ENCODE measurements at places on chromosomes 3 and 15.

DNA sequence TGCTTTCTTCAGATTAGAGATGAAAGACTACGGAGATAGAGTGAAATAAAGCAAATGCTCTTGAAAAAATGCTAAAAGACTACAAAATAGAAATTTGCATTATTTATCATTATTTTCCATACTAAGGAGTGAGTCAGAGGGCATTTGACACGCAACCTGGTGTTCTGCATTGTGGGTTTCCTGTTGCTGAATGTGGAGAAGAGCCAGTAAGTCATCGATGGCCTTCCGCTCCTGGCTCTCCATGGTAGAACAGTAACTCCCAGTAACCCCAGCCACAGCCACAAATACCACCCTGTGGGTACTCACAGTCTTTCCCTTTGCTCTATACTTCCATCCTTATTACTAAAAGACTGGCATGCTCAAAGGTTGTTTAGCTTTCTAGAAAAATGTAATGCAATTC, 61.5 kb downstream of the CGGBP1 start:
- peak; percentile 35 for DNase-seq

GRCh38 chr3:58524326-58524888, 12.6 kb downstream of the ACOX2 start:
- DNase-seq = no peak

DNA sequence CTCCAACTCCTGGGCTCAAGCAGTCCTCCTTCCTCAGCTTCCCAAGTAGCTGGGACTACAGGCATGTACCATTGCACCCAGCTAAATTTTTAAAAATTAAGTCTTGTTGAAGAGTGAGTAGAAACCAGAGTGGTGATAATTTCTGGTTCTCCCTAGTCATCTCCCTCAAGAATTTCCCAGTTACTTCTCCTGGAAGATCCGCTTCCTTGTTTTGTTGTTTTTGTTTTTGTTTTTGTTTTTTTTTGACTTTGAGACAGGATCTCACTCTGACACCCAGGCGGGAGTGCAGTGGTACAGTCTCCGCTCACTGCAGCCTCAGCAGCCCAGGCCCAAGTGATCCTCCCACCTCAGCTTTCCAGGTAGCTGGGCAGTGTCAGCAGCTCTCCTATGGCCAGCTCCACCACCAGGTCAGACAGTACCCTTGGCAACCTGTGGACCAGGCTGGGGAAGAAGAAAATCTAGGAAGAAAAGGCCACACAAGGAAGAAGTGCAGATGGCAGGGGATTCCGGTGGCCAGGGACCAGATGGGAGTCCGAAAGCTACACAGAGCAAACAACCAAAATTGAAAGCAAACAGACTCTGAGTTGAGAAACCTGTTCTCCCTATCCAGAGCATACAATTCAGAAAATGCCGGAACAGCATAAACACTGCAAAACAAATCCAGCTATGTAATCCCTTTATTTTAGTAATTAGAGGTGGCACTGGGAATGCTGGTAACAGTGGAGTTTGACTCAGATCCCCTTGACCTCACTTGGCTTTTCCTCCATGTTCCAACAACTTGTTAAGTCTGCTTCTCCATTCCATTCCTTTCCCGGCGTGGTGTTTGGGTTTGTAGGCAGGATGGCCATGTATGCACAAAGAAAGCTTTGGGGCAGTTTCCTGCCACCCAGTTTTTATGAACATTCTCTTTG, 266.6 kb upstream of the CTDSPL start:
- no peak for DNase-seq

- no peak for DNase-seq
Observed at GRCh38 chr15:81126892-81127291, 7.2 kb upstream of the CFAP161 start.

DNA sequence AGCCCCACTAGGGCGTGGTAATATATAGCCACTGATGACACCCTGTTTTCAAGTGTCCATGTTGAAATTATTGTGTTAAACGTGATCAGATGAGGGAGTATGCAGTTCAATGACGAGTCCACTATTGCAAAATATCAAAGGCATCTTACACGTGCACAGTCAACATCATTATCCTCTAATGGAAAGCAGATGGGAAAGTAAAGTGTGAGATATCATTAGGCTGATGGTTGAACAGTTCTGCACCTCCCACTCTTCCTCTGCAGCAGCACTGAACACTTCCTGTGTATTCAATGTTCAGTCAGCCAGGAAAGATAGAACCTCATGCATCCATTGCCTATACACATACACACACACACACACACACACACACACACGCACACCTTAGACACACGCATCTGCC, 431.8 kb upstream of the CCDC54 start:
- no peak for DNase-seq

GRCh38 chr3:142975316-142975995, 12.0 kb upstream of the PAQR9 start:
- no peak for DNase-seq

DNA sequence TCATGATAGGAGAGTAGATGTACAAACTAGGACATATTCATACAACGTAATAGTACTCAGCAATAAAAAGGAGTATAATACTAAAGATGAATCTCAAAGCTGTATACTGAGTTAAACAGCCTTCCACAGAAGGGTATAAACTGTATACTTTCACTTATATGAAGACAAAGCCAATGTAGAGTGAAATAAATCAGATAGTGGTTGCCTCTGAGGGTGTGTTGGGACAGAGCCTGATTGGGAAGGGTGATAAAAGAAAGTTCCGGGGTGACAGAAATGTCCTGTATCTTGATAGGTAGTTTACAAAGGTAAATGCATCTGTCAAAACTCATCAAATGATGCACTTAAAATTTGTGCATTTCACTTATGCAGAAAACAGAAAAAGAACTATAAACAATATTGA, 122.5 kb downstream of the ADAM10 start:
- no peak for DNase-seq

GRCh38 chr3:58555203-58555602, 18.2 kb upstream of the ACOX2 start:
- no peak for DNase-seq

DNA sequence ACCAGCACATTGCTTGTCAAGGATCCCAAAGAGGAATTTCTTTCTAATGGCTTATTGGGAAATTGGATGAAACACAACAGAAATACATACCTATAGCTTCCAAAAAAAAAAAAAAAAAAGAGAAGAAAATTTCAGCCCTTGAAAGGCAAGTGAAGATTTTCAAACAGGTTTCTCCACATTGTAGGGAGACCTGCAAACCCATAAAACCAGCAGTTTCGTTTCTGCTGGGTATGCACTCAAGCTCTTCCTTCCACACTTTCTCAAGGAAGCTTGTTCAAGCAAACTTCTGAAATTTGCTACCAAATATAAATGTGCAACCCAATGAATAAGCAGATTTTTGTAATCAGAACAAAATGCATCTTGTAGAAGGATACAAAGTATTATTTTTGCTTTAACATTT, 15.9 kb upstream of the SH3BP5 start:
- no peak for DNase-seq

DNA sequence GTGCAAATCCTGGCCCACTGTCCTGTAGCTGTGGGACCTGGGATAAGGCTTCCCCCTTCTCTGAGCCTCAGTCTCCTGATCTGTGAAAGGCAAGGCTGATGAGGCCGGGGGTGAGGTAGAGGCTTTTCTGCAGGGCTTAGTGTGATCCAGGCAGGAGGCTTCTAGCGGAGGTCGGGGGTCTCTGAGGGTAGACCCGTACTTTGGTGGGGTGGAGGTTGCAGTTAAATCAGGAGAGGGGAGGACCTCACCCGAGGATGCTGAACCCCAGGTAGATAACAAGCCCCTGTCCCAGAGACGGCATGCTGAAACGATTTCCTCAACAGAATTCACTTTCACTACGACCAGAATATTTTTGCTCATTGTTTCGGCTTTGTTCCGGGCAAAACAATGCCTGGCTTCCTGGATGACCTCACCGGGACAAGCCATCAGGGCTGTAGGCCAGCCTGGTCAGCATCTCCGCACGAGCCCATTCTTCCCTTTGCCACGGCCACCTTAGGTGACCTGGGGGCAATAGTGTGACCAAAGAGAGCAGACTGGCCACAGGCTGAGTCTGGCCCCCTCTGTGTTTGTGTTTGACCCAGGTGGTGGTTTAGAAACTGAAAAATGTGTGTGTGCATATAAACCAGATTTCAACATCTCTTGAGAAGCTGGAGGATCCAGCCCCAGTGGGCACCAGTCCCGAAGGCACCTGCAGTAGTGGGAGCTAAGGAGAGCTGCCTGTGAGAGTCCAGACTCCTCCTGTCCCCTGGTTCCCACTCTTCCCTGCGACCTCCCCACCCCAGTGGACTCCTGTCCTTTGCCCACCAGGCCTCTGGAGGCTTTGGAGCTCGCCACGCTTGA, 33.0 kb downstream of the SLC6A6 start:
- no peak for DNase-seq

GRCh38 chr3:195286115-195286872, 15.3 kb upstream of the XXYLT1 start:
- DNase-seq = no peak

- DNase-seq = no peak
Observed at GRCh38 chr3:49470714-49471420, 800 bp downstream of the DAG1 start.

DNA sequence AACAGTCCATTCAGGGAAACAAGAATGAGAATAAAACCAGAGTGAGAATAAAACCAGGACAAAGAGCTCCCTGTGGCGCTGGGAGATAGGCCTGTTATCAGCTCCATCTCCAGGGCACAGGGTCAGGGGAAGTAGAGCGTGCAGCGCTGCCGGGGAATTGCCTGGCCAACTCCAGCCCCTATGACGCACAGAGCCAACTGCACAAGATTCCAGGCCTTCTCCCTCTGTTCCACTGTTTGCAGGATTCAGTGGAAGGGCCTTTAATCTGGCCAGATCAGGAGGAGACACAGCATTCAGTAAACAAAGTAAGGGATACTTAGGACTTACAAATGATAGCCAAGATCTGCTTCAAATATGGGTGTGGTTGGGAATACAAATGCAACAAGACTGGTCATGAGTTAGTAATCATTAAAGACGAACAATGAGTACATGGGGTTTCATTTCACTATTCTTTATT, 49.4 kb downstream of the ITGB5 start:
- no peak for DNase-seq

GRCh38 chr15:75625542-75626347, at the start of gene SNUPN:
Gene SNUPN (minus strand): TSS chr15:75625725. CDS start chr15:75621051, 4,674 bp downstream.
- peak; percentile 94 for DNase-seq

GRCh38 chr3:66392966-66393332, 107.9 kb downstream of the LRIG1 start:
- DNase-seq = no peak

DNA sequence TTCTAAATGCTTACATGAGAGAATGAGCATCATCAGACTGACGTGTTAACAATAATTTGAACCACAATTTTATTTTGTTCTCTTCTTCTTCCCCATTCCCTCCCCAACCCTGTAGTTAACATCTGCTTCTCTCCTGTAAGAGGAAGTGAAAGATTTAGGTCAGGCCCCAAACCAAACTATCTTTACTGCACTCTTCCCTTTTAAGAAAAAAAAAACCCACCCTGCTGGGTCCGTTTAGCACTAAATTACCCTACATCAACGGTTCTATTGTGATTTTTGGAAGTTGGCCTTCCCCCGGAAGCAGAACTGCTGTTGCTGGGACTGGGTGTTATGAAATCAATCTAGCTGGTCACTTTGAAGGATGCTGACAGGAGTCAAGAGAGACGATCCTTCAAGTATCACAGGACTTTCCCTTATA, 49.4 kb downstream of the NFKBIZ start:
- DNase-seq = no peak

GRCh38 chr15:70910958-70911357, 18.3 kb downstream of the LRRC49 start:
- DNase-seq = no peak

- no peak for DNase-seq
Observed at GRCh38 chr3:31106204-31106603, 211.7 kb upstream of the GADL1 start.

GRCh38 chr15:77024273-77025082, 29.6 kb downstream of the PSTPIP1 start:
- DNase-seq = peak; percentile 47

- DNase-seq = no peak
Observed at GRCh38 chr3:4833471-4833870, 145.8 kb upstream of the BHLHE40 start.

DNA sequence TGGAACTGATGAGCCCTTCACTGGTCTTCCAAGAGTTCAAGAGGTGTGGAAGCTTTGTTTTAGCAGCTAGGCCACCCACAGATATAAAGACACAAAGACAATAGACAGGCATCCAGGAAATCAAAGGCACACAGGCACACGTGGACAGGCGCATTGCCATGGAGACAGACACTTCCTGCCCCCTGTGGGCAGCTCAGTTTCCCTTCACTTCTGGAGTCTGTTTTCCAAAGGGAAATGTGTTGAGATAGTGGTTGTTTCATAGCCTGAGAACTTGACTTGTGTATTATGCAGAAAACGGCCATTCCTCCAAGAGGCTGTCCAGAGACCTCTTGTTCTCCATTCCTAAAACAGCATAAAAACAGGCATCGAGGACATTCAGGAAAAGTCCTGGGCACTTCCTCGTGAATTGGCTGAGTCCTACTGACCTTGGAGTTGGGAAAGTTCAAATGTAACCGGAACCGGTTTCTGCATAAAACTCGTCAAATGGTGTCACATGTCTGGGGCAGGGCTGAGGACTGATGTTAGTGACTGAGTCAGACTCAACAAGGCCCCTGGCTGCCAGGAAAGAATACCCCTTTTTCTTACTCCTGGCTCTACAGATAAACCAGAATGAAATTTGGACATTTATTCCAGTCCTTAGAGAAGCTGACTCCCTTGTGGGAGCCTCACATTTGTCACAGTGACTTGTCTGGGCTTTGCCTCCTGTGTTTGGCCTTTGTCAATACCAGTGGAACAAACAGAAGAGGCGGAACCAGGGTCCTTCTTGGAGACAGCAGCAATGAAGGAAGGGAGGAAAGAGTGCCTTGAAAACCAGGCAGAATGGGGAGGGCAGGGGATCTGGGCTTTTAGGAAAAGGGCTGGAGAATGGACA, 1.3 kb downstream of the ALPK3 start:
- DNase-seq = no peak

DNA sequence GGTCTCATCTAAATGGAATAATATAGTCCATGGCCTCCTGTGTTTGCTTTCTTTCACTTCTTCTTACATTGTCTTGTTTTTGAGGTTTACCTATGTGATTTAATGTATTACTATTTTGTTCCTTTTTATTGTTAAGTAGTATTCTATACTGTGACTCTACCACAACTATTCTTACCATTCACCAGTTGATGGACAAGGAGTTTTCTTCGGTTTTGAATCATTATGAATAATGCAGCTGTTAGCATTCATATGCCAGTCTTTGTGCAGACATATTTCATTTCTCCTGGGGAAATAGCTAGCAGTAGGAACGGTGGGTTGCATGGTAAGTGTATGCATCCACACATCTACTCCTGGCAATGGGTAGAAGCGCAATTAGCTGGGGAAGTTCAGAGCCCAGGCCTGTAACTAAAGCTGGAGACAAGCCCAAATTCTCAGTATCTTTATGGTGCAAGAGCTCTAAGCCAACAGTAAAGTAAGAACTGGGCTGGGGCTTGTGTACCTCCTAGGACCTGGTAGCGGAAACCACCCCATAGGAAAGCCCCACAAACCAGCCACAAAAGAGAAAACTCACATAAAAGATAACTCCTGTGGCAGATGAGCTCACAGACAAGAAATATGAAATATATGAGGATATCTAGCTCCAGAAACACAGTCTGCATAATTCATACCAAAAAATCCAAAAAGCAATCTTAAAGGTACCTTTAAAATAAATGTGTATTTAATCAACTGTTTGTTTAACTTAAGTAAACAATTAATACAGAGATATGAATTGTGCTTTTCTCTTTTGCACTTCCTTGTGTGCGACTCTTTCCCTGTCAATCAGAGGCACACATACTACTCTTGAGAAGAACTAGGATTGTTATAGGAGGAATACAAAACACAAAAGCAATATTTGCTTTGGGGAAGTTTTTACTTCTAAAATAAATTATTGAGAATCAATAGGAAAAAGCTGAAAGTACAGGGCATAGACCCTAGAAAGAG, 2.7 kb upstream of the CSTA start:
- peak; percentile 41 for DNase-seq

- DNase-seq = no peak
Observed at GRCh38 chr3:134312873-134313846, 61.1 kb downstream of the AMOTL2 start.
